ENCODE measurements at places on chromosomes 6 and 20.

DNA sequence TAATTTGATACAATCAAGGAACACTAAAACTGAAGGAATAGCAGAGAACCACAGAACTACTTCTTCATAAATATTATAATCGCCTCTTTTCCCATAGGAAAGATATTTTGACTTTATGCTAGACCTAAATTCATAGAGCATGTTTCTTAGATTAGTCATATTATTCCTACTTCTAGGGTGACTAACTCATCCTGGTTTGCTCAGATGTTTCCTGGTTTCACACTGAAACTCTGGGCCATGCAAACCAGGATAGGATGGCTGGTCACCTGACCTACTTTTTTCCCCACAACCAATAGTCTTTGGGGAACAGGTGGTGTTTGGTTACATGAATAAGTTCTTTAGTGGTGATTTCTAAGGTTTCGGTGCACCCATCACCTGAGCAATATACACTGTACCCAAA lies 42.8 kb downstream of the MMS22L start:
- no peak for DNase-seq

DNA sequence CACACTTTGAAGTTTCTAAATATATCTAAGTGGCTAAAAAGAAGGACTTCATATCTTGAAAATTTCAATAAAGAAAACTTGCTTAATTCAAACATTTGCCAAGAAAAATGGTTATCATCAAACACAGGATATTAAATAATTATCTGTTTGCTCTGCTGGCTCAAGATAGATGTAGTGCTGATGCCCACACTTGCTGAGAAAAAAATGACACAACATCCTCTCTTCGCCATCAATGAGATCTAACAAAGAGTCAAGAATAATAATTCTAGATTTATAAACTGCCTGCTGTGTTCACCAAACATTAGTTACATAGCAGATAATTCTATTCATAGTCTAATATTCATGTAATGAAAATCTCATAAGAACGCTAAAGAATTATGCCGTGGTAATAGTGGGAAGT lies 93.6 kb downstream of the EPHA7 start:
- DNase-seq, result no peak

DNA sequence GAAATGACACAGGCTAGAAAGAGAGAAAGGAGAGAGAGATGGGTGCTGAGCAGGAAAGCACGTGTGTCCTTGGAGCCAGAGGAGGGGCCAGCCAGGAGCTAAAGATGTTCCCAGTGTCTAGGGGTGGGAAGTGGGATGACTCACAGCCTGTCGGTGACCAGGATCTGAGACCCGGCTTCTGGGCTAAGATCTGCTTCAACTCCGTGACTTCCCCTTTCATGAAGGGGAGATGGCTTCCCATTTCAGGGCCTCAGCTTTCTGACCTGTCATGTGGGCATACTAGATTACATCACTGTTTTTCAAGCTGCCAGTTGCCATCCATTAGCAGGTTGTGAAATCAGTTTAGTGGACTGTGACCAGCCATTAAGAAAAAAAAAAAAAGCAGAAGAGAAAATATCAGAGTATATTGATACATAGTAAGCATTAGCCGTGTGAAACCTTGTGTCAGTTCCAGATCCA lies 5.4 kb downstream of the TGM3 start:
- peak; percentile 64 for DNase-seq

GRCh38 chr6:134574491-134574890 lies 256.6 kb upstream of the SGK1 start:
- DNase-seq, result no peak

GRCh38 chr20:51140671-51141070 lies 117.8 kb upstream of the KCNG1 start:
- DNase-seq, result no peak

DNA sequence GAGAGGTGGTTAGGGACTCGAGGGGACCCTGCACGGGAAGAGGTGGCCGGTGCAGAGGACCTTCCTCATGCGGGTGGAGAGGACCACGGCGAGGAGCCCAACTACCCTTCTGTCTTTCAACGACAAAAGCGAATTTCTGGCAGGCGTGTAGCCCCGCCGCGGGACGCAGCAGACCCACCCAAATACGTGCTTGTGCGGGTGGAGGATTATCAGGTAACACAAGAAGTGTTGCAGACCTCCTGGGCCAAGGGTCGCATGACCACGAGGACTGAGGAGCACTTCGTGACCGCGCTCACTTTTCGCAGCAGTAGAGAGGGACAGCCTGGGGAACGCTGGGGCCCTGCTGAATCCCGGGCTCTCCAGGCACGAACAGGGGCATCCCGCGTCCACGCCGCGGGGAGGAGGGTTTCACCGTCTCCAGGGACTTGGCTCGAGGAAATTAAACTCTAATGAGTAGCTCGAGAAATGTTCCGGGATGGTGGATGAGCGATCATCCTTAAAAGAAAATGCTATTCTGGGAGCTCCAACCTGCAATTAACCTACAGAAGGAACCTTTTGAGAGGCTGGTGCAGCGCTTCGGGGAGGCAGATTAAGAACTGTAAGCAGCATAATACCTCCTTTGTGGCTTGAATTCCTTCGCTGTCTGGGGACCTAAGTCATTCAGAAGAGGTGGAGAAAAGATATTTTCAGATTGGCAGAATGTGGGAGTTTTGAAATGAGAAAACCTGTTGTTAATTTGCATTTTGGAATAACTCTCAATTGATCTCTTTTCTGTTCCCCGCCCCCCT lies 804 bp downstream of the C6orf141 start:
- DNase-seq, result peak; percentile 36

DNA sequence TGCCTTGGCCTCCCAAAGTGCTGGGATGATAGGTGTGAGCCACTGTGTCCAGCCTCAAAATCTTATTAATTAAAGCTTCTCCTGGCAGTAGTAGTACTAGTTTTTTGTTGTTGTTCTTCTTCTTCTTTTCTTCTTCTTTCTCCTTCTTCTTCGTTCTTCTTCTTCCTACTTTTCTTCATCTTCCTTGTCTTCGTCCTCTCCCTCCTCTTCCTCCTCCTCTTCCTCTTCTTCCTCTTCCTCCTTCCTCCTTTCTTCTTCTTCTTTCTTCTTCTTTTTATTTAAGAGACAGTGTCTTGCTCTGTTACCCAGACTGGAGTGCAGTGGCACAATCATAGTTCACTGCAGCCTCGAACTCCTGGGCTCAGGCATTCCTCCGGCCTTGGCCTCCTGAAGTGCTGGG lies 17.2 kb upstream of the DEK start:
- no peak for DNase-seq

DNA sequence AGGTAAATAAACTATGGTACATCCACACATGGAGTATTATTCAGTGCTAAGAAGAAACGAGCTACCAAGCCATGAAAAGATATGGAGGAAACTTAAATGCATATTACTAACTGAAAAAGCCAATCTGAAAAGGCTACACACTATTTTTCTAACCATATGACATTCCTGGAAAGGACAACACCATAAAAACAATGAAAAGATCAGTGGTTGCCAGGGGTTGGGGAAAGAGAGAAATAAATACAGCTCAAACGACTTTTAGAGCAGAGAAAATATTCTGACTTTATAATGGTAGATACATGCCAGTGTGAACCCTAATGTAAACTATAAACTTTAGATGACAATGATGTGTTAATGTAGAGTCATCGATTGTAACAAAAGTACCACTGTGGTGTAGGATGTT lies 225.9 kb upstream of the BTBD3 start:
- no peak for DNase-seq

GRCh38 chr20:63858393-63859165 lies 2.7 kb upstream of the ABHD16B start:
- DNase-seq, result peak; percentile 64

DNA sequence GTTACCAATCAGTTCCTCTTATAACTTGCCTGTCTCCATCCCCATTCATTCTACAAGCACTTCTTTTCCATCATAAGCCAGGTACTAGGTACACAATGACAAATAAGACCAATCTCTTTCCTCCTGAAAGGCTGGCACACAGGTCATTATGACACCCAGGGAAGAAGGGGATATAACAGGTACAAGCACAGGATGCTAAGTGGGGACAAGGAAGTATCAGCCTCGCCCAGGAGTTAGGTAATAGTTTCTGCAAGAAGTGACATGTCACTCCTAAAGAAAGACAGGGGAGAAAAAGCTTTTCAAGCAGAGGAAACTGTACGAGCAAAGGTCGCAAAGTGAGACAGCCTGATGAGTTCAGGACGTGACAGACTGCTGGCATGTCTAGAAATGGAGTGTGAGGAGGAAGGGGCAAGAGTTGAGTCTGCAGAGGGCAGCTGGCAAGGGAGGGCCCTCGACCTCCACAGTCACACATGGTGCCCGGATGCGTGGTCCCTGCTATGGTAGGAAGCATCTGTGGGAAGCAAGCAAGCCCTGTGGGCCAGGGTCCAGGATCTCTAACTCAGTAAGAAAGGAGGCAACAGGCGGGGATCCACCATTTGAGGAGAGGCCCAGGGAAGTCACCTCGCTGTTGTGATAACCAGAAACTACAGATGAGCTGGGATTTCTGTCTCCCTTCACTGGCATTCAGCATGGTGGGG lies 40.4 kb downstream of the GPLD1 start:
- no peak for DNase-seq

GRCh38 chr6:111430605-111431376 lies 52.2 kb downstream of the REV3L start:
- no peak for DNase-seq

Measured in GM13976 (cell line).